ENCODE measurements at places on chromosomes 13 and 19. TPM values are rescaled to one million over a fixed set of nuclear protein-coding genes. Genes with fewer than 3 reads are reported as not detected.
A peak's percentile ranks its signal among the peaks of the same experiment; 100 is the strongest.

The NPHS1 gene
- total RNA-seq = not detected

The CYP4F2 gene
- not detected for total RNA-seq

The CEACAM3 gene
- not detected for total RNA-seq

The ZNF541 gene
- total RNA-seq = not detected

The MEF2B gene
- 0.22 TPM for total RNA-seq

The ALOX5AP gene
- not detected for total RNA-seq

The ADGRE2 gene
- total RNA-seq = 4.2 TPM

The PROZ gene
- total RNA-seq = not detected

- no peak overlapping the region for H3K4me3 ChIP-seq
- H3K27ac ChIP-seq = no peak overlapping the region
- no peaks in the 10 kb centered on the region for H3K27me3 ChIP-seq
- no peak for DNase-seq
- H3K36me3 ChIP-seq = no peaks in the 10 kb centered on the region
Measured at GRCh38 chr19:39647918-39648317, 7.8 kb upstream of the LGALS16 start.

- H3K27me3 ChIP-seq = no peaks in the 10 kb centered on the region
- DNase-seq = no peak
- no peak overlapping the region for H3K4me3 ChIP-seq
- H3K27ac ChIP-seq = no peak overlapping the region
- no peaks in the 10 kb centered on the region for H3K36me3 ChIP-seq
Measured at GRCh38 chr19:43684326-43684725, 14.4 kb upstream of the PLAUR start.

DNA sequence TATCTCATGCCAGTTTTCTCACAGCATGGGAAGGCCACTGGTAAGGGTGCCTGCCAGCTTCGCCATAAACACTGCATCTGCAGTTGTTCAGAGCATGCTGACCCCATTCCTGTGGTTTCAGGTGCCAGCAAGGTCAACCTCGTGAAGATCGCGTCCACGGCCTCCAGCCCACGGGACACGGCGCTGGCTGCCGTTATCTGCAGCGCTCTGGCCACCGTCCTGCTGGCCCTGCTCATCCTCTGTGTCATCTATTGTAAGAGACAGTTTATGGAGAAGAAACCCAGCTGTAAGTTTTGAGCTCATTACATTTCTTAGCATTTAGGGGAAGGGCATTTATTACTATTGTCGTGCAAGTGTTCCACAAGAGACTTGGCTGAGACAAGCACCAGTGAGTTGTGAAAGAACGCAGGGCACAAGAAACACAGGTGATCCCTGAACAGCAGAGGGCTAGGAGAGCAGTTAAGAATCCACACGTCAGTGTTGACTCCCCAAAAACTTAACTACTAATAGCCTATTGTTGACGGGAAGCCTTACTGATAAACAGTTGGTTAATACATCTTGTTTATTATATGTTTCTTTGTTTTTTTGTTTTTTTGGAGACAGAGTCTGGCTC, 88.8 kb downstream of the TNFRSF19 start:
- H3K4me1 ChIP-seq = no peaks in the 10 kb centered on the region
- no peak overlapping the region for H3K4me3 ChIP-seq
- no peaks in the 10 kb centered on the region for H3K36me3 ChIP-seq

- H3K36me3 ChIP-seq = no peaks in the 10 kb centered on the region
- H3K27ac ChIP-seq = no peak overlapping the region
- no peak overlapping the region for H3K4me3 ChIP-seq
- H3K4me1 ChIP-seq = no peaks in the 10 kb centered on the region
- DNase-seq = no peak
Measured at GRCh38 chr13:29428310-29429181, 166.9 kb downstream of the SLC7A1 start.

DNA sequence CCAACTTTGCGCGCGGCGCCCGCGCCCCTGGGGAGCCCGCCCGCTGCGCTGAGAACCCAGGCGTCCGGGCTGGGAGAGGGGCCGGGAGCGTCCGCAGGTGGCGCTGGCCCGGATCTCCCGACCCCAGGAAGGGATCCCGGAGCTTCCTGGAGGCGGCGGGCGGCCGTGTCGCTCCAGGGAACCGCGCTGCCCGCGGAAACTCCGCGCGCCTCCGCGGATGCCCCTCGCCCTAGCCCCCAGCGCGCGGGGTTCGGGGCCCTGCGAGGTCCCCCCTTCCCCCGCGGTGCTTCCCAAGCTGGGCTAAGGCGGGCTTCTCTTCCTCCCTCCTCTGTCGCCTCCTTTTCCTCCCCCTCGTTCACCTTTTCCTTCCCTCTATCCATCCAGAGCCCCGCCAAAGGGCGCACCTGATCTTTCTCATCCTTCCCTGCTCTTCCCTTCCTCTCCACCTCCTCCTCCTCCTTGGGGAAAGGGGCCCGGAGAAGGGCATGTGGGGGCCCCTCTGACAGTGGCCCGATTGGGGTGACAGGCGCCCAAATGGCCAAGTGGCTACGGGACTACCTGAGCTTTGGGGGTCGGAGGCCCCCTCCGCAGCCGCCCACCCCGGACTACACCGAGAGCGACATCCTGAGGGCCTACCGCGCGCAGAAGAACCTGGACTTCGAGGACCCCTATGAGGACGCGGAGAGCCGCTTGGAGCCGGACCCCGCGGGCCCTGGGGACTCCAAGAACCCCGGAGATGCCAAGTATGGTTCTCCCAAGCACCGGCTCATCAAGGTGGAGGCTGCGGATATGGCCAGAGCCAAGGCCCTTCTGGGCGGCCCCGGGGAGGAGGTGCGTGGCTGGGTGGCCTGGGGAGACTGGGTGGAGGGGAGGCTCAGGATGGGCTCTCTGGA, 710 bp downstream of the SHD start:
- no peak overlapping the region for H3K4me3 ChIP-seq
- H3K27ac ChIP-seq = no peak overlapping the region
- H3K36me3 ChIP-seq = no peaks in the 10 kb centered on the region
- no peaks in the 10 kb centered on the region for H3K4me1 ChIP-seq
- H3K27me3 ChIP-seq = peaks cover 9% of the 10 kb centered on the region
- no peak for DNase-seq

GRCh38 chr19:39021063-39021462, 11.3 kb downstream of the FBXO27 start:
- H3K4me1 ChIP-seq = no peaks in the 10 kb centered on the region
- H3K27ac ChIP-seq = no peak overlapping the region
- no peaks in the 10 kb centered on the region for H3K36me3 ChIP-seq
- no peak overlapping the region for H3K4me3 ChIP-seq
- no peak for DNase-seq
- no peaks in the 10 kb centered on the region for H3K27me3 ChIP-seq

DNA sequence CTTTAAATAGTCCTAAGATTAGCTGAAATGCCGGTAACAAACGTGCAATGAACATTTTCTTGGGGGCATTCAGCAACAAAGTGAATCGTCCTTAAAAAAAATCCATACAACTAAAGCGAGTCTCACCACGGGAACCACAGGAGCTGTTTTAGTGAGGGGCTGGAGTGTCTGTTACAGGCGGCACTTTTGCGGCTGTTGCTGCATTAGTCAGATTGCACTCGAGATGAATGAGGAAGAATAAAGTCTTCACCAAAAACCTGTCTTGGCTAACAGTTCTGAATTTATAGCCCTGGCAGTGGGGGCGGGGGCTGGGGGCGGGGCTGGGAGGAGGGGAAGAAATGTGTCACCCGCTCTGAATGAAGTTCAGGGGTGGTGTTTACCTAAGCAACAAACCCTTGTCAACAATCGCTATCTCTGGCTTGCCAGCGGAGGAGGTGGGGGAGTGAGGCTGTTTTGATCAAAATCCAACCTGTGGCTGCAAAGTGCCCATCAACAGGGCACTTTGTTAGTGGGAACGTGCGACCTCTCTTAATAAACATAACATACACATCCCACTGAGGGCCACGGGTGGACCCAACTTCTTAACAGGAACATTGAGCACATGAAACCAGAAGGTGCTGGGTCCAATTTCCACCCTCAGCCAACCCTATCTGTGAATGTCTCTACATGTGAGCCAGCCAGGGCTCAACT, 44.5 kb downstream of the RFX2 start:
- no peaks in the 10 kb centered on the region for H3K36me3 ChIP-seq
- H3K4me3 ChIP-seq = peak overlapping the region; percentile 52

DNA sequence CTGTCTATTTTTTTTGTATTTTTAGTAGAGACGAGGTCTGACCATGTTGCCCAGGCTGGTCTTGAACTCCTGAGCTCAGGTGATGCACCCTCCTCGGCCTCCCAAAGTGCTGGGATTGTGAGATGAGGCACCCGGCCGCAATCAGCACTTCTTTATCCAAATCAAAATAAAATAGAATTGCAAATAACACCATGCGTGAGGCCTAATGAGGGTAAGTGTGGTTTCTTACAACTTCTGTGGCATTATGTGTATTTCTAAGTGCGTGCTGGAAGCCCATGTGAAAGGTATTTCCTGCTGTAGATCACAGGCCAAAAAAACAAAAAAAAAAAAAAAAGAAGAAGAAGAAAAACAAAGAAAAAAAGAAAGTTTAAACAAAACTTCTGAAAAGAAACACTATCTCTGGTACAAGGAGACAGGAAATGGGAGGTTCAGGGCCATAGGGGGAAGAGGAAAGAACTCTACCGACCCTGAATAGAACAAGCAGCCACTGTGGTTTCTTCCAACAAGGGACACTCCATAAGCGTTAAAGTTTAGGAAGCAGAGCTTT, 3.0 kb upstream of the GRAMD1A start:
- no peak overlapping the region for H3K4me3 ChIP-seq
- peaks cover 26% of the 10 kb centered on the region for H3K4me1 ChIP-seq
- H3K36me3 ChIP-seq = no peaks in the 10 kb centered on the region
- H3K27ac ChIP-seq = no peak overlapping the region
- no peaks in the 10 kb centered on the region for H3K27me3 ChIP-seq
- no peak for DNase-seq

DNA sequence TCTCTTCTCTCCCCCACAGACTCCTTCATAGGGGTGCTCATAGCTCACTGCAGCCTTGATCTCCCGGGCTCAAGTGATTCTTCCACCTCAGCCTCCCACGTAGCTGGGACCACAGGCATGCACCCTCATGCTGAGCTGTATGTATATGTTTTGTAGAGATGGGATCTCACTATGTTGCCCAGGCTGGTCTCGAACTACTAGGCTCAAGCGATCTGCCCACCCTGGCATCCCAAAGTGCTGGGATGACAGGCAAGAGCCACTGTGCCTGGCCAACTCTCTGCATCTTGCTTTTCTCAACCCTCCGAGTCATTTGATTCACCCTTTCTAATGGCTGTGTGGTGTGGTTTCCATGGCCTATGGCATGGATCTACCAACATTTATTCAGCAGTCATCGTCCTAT, 10.1 kb upstream of the IRGC start:
- H3K4me3 ChIP-seq = no peak overlapping the region
- H3K27me3 ChIP-seq = no peaks in the 10 kb centered on the region
- H3K4me1 ChIP-seq = peaks cover 36% of the 10 kb centered on the region
- no peak for DNase-seq
- no peaks in the 10 kb centered on the region for H3K36me3 ChIP-seq
- no peak overlapping the region for H3K27ac ChIP-seq

DNA sequence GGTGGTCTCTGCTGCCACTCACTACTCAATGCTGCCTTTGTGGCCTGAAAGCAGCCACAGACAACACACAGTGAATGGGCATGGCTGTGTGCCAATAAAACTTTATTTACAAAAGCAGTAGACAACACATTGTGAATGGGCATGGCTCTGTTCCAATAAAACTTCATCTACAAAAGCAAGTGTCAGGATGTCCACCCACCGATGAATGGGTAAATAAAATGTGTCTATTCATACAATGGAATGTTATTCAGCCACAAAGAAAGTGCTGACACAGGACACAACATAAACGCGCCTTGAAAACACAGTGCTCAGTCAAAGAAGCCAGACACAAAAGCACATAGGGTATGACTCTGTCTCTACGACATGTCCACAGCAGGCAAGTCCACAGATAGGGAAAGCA, 20.1 kb downstream of the ZSCAN5A start:
- H3K4me1 ChIP-seq = peaks cover 9% of the 10 kb centered on the region
- no peak overlapping the region for H3K27ac ChIP-seq
- H3K27me3 ChIP-seq = no peaks in the 10 kb centered on the region
- H3K36me3 ChIP-seq = 0 out of 2 replicates have a peak, but pooled peaks cover 6% of the 10 kb centered on the region
- DNase-seq = peak; percentile 80

DNA sequence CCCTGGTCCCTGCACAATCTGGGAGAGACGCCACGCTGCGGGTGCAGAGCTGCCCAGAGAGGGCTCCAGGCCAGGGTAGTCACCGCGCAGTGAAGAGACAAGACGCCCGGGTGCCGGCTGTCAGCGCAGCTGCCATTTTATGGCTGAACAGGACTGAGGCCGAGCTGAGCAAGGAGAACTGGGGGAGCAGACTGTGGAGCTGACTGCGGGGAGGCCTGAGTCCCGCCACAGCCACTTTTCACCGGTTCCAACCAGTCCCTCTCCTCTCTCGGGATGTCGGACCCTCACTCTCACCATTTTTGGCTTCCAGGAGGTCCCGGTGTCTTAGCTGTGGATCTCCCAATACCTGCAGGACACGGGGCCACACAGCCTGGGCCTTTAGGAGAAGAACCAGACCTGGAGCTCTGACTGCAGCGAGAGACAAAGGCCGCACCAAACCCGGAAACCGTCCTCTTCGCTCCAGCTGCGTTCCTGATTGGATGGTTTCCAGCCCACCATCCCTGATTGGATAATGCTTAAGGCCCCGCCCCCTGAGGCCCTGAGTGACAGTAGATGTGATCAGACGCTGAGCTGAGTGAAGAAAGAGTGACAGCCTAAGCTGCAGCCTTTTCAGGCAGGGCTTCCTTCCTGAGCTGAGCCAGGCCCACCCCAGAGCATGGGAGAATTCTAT, at the start of gene ZNF626:
ZNF626 (minus strand) TSS at position 422 of the 670 bp plus-strand sequence; CDS start at position 297, 125 bp downstream.
- H3K36me3 ChIP-seq = no peaks in the 10 kb centered on the region
- no peak within 1 kb of the TSS for H3K27ac ChIP-seq
- no peaks in the 10 kb centered on the region for H3K4me1 ChIP-seq
- no peaks in the 10 kb centered on the region for H3K27me3 ChIP-seq
- no peak within 1 kb of the TSS for H3K4me3 ChIP-seq

- H3K4me3 ChIP-seq = no peak overlapping the region
- H3K27ac ChIP-seq = no peak overlapping the region
- H3K4me1 ChIP-seq = peaks cover 2% of the 10 kb centered on the region
Measured at GRCh38 chr19:49889687-49890348, 6.9 kb downstream of the IL4I1 start.

DNA sequence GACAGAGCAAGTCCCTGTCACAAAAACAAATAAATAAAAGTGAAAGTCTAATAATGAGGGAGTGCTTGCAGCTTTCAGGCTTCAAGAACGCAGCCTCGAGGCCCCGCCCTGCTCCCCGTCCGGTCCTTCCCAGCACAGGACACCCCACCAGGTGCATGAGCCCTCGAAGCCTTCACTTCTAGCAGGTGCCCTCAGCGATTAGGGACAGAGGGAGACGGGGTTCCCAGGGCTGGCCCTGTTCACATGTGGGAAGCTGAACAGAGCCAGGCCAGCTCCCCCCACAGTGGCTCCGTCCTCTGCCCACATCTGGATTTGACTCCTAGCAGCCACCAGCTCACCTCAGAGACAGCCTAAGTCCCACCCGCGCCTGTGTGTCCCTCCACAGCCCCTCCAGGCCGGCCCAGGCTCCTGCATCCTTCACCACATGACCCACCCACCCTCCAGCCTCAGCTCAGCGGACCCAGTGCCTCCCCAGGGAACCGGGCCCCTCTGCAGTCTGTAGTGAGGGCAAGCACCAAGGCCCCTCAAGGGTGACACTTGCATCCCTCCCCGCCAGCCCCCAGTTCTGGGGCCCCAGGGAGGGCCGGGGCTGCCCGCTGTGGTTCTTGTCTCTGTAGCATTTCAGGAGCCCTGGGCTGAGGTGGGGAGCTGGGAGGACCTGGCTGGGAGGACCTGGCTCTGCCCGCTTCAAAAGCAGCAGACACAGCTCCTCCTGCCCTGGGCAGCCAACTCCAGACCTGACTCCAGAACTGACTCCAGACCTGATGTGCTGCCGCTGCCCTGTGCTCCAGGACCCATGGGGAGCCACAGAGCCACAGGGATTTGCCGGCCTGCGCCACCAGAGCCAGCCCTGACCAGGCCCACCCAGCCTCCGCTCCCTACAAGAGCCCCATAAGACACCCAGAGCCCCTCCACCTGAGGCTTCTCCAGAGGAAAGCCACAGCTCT, 27.2 kb downstream of the GPX4 start:
- no peak overlapping the region for H3K27ac ChIP-seq
- no peaks in the 10 kb centered on the region for H3K27me3 ChIP-seq
- no peak overlapping the region for H3K4me3 ChIP-seq
